Activated CD4-positive, alpha-beta memory T cell treated with anti-CD3 and anti-CD28 coated beads, Interleukin-2, amount 10 ng/mL, durations not matched to agents 7 days and 5 days (primary cell): ENCODE measurements at places on chromosomes 3 and 15. TPM values are rescaled to one million over a fixed set of nuclear protein-coding genes. Genes with fewer than 3 reads are reported as not detected.

SLC22A14 gene
- not detected for total RNA-seq

LINGO1 gene
- total RNA-seq = not detected

LXN gene
- 10.3 TPM for total RNA-seq

TRPM1 gene
- total RNA-seq = not detected

C3orf22 gene
- not detected for total RNA-seq

WNT5A gene
- total RNA-seq = not detected

HACD3 gene
- total RNA-seq = 29.2 TPM

GASK1A gene
- not detected for total RNA-seq

FSTL1 gene
- 0.35 TPM for total RNA-seq

DUOXA2 gene
- total RNA-seq = not detected

AADACL2 gene
- total RNA-seq = not detected

MESP1 gene
- 3.5 TPM for total RNA-seq

RLBP1 gene
- total RNA-seq = not detected

PAK6 gene
- 0.65 TPM for total RNA-seq

SNRPN gene
- 61.1 TPM for total RNA-seq

MYO1E gene
- 40.8 TPM for total RNA-seq

PRSS50 gene
- total RNA-seq = not detected

LRRC2 gene
- total RNA-seq = 0.43 TPM

PLA2G4D gene
- not detected for total RNA-seq

ADAMTSL3 gene
- not detected for total RNA-seq
